ENCODE measurements at places on chromosomes 7 and 10.
A peak's percentile ranks its signal among the peaks of the same experiment; 100 is the strongest.

DNA sequence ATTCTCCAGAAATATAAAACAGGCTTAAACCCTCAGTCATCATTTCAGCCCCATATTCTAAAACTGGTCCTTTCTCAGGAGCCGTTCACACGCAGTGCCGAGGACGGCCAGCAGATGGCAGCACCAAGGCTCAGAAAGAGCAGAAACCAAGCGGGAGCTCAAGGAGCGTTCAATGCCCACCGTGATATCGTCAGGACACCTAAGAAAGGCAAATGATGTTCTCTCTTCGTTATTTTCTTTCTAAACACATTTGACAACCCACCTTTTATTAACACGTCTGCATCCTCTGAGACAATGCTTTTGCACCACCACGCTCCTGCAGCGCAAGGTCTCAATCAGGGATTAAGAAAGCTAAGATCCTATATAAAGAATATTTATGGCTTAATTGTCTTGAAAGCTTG, 45.7 kb upstream of the RBM33 start:
- DNase-seq, result no peak

GRCh38 chr7:108724251-108725100, 154.8 kb downstream of the DNAJB9 start:
- DNase-seq, result no peak

DNA sequence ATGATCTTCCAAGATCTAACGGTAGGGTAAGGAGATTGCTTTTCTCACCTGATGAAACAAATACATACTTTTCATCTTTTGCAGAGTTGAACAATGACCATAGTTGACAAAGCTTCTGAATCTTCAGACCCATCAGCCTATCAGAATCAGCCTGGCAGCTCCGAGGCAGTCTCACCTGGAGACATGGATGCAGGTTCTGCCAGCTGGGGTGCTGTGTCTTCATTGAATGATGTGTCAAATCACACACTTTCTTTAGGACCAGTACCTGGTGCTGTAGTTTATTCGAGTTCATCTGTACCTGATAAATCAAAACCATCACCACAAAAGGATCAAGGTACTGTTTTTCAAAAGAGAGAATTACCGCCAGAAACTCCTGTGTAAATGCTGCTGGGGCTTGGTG, 79.9 kb downstream of the ANKRD61 start:
- no peak for DNase-seq

- no peak for DNase-seq
Measured at GRCh38 chr10:86655596-86655995, 1.2 kb downstream of the OPN4 start.

DNA sequence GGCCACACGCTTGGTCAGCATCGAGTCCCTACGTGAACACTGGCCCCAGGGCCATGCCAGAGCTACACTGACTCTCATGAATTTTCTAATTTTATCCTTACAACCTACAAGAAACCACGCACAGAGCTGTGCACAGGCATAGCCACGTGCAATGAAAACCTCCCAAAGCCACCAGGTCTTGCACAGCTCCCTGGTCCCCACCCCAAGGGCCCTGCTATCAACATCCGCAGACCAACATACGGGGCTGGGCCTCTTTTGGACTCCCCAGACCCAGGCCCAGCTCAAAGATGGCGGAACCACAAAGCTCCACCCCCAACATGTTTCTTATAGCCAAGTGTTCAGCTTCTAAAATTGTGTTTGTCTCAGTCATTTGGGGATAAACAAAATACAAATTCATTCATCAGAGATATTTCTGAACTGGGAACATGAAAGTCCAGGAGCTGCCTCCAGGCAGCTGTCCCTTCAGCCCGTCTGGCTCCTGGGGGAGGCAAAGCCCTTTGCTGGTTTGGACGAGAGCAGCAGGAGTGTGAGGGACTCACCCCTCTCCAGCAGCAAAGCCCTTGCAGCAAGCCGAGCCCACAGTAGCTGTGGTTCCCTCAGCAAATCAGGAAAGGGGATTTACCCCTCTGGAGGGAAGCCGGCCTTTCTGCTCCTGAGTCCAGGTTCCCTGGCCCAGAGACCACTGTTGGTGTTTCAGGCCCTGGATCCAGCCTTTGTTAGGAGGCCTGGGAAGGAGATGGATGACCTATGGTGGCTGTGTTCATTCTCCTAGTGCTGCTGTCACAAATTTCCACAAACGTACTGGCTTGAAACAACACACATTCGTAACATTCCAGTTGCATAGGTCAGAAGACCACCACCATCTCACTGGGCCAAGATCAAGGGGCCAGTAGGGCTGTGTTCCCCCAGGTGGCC, 75.1 kb downstream of the OAT start:
- DNase-seq, result no peak

GRCh38 chr7:81407094-81407493, 362.8 kb downstream of the HGF start:
- peak; percentile 89 for DNase-seq

GRCh38 chr7:50068850-50069551, 24.0 kb downstream of the ZPBP start:
- no peak for DNase-seq

DNA sequence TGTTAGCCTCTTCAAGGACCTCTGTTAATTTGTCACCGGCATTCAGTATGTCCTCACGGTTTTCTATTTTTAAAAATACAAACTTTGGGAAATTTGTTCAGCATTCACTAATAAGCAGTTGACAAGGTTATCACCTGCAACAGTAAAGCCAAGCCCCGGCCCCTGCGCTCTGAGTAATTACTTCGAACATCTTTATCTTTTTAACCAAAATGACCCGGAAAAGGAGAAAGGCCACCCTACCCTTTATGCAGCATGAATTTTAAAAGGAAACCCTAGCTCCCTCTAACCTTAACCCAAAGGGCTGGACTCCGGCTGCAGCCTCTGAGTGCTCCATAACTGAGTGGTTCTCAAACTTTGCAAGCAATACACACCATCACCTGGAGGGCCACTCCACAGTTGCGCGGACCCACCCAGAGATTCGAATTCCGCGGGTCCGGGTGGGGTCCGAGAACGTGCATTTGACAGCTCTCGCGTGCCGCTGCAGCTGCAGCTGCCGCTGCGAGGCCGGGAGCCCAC, 940 bp downstream of the NSMCE4A start:
- no peak for DNase-seq

GRCh38 chr10:101829561-101830315, 11.5 kb upstream of the OGA start:
- DNase-seq, result no peak

GRCh38 chr7:2941216-2941859, 97.2 kb upstream of the GNA12 start:
- DNase-seq, result no peak

GRCh38 chr7:116340943-116341907, 130.9 kb downstream of the TES start:
- DNase-seq, result no peak

DNA sequence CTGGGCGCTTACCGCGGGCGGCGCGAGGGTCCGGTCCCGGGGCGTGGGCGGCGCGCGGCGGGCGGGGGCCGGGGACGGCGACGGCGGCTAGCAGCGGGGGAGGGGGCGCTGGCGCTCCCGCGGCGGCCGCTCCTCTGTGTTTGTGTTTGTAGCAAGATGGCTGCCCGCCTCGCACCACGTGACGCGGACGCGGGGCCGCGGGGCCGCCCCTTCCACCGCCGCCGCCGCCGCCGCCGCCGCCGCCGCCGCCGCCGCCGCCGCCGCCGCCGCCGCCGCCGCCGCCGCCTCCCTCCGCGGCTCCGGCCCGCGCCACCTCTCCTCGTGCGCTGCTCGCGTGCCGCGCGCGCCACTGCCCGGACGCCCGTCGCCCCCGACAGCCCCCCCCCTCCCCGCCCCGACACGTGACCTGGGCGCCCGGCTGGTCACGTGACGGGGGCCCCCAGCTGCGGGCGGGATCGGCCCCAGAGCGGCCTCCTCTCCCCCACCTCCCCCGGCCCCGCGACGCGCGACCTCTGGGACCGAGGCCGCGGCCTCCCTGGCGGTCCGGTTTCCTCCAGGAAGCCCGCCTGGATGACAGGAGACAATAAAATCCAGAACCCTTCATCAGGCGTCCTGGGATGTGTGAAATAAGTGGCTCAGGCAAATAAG, at the start of gene GIGYF1:
GIGYF1 (minus strand) TSS at position 153 of the 648 bp plus-strand sequence. CDS start 6,012 bp downstream, outside the sequence.
- no peak for DNase-seq

DNA sequence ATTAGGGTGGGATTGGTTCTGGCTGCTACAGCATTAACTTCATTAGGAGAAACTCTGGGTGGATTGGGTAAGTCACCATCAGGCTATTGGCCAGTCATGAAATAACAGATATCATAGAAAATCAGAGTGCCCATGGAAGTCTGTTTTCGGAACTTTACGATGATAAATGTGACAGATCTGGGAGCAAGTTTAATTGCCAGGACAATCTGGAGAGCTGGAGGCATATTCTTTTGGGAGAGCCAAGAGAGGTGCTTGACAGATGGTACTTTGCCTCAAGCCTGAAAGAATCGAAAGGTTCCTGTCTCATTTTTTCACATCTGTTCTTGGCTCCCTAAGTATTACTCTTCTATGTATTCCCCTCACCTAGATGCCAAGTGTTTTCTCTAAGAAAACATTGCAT, 369.9 kb downstream of the CNTNAP2 start:
- DNase-seq, result no peak

DNA sequence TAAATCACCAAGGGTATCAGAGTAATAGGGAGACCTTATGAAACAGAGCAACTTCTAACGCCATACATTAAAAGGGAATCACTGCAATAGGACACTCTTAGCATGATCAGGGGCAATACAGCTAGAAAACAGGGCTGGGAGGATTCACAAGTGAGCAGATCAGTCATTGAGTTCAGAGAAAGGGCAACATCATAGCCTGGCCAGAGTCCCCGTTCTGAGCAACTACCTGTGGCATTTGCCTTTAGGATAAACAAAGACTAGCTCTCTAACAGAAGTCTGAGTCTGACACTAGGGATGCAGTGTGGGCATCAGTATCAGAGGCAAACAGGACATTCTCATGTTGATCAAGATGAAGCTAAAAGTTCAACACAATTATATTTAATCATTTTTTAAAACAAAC, 297.9 kb downstream of the DGKB start:
- no peak for DNase-seq

- peak; percentile 49 for DNase-seq
Measured at GRCh38 chr10:27242951-27243551, 2.5 kb upstream of the ACBD5 start.

DNA sequence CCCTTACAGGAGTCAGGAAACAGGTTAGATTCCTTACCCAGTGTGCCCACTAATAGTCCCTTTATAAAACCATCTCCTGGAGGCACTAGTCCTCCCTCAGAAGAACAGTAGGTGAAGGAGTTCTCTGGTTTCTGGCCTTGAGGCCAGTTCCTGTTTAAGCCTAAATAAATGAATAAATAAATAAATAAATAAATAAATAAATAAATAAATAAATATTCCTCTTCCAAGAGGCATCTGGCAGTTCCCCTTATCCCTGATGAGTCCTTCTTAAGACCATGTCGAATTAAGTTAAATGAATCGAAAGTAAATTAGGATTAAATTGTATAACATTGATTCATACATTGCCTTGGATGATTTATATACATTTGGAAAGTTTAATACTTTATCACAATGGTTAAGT, 223.3 kb downstream of the PCDH15 start:
- no peak for DNase-seq

GRCh38 chr7:50926049-50926448, 143.4 kb upstream of the GRB10 start:
- no peak for DNase-seq

DNA sequence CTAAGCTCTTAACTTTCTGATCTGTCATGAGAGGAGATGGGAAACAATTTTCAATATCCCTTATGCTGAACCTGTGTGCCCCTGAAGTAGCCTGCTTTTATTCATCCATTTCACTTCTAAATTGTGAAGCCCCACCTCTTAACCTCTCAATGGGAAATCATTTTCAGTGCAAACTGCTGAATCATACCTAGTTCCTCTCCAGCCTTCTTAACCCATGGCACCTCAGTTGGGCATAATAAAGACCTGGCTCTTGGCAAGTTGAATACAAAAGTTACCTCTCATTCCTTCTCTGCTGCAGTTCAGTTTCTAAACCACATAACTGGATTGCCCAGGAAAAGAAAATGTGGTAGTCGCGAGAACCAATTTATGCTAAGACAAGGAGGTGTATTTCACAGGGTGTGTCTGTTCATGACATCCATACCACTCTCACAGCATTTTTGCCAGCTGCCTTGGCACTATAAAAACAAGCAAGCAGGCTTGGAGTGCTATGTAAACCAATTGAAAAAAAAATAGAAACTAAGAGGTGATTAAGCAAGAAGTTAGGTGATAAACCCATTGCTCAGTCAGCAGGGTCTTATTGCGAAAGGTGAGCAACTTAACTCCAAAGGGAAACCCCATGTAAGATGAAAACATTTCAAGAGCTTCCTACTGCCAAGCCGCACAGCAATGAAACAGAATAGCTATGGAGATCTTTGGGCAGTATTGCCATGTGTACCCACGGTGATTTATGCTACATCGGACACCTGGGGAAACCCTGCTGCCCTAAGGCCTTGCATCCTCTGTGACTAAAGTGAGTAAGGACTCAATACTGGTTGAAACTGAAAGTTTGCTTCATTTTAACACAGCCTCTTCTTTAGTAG, 57.0 kb upstream of the DKK1 start:
- no peak for DNase-seq

- no peak for DNase-seq
Measured at GRCh38 chr7:84144935-84145334, 49.7 kb downstream of the SEMA3A start.

GRCh38 chr7:155166108-155166507, 96.0 kb downstream of the HTR5A start:
- no peak for DNase-seq

GRCh38 chr10:34505338-34505737, 309.8 kb downstream of the PARD3 start:
- no peak for DNase-seq

DNA sequence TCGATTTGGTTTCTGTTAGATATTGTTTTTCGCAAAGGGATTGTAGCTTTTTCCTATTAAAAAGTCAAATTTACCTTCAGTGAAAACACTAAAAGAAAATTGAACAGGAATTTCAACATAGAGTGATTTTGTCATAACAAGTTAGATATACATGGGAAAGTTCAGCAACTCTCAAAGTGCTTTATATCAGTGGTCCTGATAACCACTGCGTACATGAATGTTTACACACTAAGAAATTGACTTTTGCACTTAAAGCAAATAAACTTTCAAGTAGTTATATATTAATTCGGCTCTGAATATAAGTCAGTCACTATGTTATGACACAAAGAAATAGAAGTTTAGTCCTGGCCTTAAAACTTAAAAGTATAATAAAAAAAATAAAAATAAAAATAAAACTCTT, 101.3 kb upstream of the DKK1 start:
- no peak for DNase-seq
